ENCODE measurements at places on chromosomes 11 and 22.
A peak's percentile ranks its signal among the peaks of the same experiment; 100 is the strongest.

- H3K27me3 ChIP-seq = no peaks in the 10 kb centered on the region
- DNase-seq = no peak
- peaks cover 7% of the 10 kb centered on the region for H3K36me3 ChIP-seq
- no peak overlapping the region for H3K27ac ChIP-seq
- no peak overlapping the region for H3K4me3 ChIP-seq
- no peaks in the 10 kb centered on the region for H3K4me1 ChIP-seq
Observed at GRCh38 chr11:68891351-68891948, 12.2 kb downstream of the MRPL21 start.

GRCh38 chr22:48398181-48398905 lies 1429.3 kb downstream of the BRD1 start:
- no peaks in the 10 kb centered on the region for H3K4me1 ChIP-seq
- no peak for DNase-seq
- H3K4me3 ChIP-seq = no peak overlapping the region
- no peak overlapping the region for H3K27ac ChIP-seq

- no peaks in the 10 kb centered on the region for H3K27me3 ChIP-seq
- H3K27ac ChIP-seq = no peak overlapping the region
- H3K4me3 ChIP-seq = no peak overlapping the region
Observed at GRCh38 chr11:77345621-77346020, 44.1 kb upstream of the GDPD4 start.

- H3K4me3 ChIP-seq = no peak overlapping the region
- no peak overlapping the region for H3K27ac ChIP-seq
- H3K36me3 ChIP-seq = no peaks in the 10 kb centered on the region
- no peaks in the 10 kb centered on the region for H3K27me3 ChIP-seq
- DNase-seq = no peak
Observed at GRCh38 chr11:8381871-8382396, 118.3 kb upstream of the LMO1 start.

- no peaks in the 10 kb centered on the region for H3K4me1 ChIP-seq
- H3K4me3 ChIP-seq = no peak overlapping the region
- no peak overlapping the region for H3K27ac ChIP-seq
Observed at GRCh38 chr11:92441443-92441726, 216.8 kb downstream of the FAT3 start.

DNA sequence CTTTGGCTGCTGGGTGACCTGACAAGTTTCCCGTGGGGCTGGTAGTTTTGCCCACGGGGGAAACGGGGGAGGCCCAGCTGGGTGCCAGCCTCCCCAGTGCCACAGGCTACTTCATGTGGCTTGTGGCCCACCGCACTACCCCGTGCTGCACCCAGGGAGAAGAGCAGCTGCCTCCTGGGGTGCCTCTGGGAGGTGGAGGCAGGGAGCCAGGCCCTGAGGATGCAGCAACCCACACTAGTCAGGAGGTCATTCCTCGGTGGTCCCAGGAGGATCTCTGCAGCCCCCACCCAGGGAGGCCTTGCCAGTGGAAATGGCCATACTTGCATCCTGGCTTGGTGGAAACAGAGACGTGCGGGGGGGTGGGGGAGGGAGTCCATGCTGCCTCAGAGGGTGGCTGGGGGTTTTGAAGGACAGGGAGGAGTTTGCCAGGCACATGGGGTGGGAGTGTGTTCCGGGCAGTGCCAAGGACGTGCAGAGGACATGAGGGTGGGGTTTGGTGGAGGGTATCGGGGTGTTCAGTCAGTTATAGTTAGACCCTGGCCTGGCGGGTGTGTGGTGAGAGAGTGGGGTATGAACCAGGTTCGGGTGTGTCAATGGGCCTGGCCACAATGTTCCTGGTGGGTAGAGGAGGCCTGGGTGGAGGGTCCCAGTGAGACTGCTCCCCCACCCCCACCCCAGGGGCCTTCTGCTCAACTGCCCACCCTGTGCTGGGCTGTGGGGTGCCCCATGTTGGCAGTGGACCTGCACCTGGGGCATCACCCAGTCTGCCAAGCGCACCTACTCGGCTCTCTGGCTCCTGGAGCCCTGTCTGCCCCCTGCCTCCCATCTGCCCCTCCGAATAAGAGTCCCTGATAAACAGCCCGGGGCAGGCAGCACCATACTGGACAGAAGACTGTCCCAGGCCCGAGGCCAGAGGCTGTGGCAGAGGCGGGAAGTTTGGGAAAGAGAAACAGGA lies 3.8 kb downstream of the PIM3 start:
- peak overlapping the region; percentile 96 for H3K27ac ChIP-seq
- peak; percentile 19 for DNase-seq
- H3K36me3 ChIP-seq = peaks cover 14% of the 10 kb centered on the region
- H3K4me1 ChIP-seq = peaks cover 24% of the 10 kb centered on the region
- peak overlapping the region; percentile 99 for H3K4me3 ChIP-seq

- DNase-seq = no peak
- H3K4me1 ChIP-seq = no peaks in the 10 kb centered on the region
- no peaks in the 10 kb centered on the region for H3K36me3 ChIP-seq
Observed at GRCh38 chr11:43418197-43418596, 59.5 kb downstream of the TTC17 start.

- H3K27ac ChIP-seq = peak overlapping the region; percentile 90
- peak overlapping the region; percentile 70 for H3K4me3 ChIP-seq
- H3K4me1 ChIP-seq = peaks cover 5% of the 10 kb centered on the region
- no peaks in the 10 kb centered on the region for H3K27me3 ChIP-seq
Observed at GRCh38 chr11:416757-417621, 2.2 kb upstream of the SIGIRR start.

GRCh38 chr22:22576989-22577427 lies 17.9 kb upstream of the PRAME start:
- no peak for DNase-seq
- no peak overlapping the region for H3K4me3 ChIP-seq
- no peaks in the 10 kb centered on the region for H3K27me3 ChIP-seq
- H3K36me3 ChIP-seq = no peaks in the 10 kb centered on the region

GRCh38 chr22:30224161-30224857 lies 22.2 kb downstream of the LIF start:
- H3K27me3 ChIP-seq = no peaks in the 10 kb centered on the region
- no peaks in the 10 kb centered on the region for H3K36me3 ChIP-seq
- no peak overlapping the region for H3K27ac ChIP-seq
- no peak overlapping the region for H3K4me3 ChIP-seq
- no peak for DNase-seq
- H3K4me1 ChIP-seq = no peaks in the 10 kb centered on the region

DNA sequence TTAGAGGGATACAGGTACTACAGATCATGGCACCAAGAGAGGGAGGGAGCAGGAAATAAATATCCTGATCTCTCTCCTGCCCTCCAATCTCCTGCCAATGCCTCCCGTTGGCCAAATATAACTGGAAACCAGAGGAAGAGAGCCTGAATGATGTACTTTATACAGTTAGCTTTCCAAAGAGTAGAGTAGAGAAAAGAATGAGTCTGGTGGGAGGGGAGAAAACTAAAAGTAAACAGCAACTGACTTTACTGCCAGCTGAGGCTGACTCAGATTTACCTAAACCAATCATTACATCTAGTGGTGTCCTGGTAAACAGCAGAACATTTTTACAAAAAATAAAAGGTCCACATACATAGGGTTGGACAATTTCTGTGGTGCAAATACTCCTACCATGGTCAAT lies 5.1 kb downstream of the MPZL3 start:
- H3K27me3 ChIP-seq = no peaks in the 10 kb centered on the region
- H3K4me1 ChIP-seq = peaks cover under 1% of the 10 kb centered on the region
- no peak for DNase-seq

- no peaks in the 10 kb centered on the region for H3K27me3 ChIP-seq
- no peaks in the 10 kb centered on the region for H3K36me3 ChIP-seq
- no peak overlapping the region for H3K4me3 ChIP-seq
- H3K27ac ChIP-seq = no peak overlapping the region
- H3K4me1 ChIP-seq = no peaks in the 10 kb centered on the region
Observed at GRCh38 chr11:69686856-69687255, 11.7 kb upstream of the LTO1 start.

GRCh38 chr22:27299181-27300085 lies 502.1 kb downstream of the MN1 start:
- peaks cover 20% of the 10 kb centered on the region for H3K27me3 ChIP-seq
- H3K27ac ChIP-seq = no peak overlapping the region
- no peak for DNase-seq
- no peaks in the 10 kb centered on the region for H3K36me3 ChIP-seq

DNA sequence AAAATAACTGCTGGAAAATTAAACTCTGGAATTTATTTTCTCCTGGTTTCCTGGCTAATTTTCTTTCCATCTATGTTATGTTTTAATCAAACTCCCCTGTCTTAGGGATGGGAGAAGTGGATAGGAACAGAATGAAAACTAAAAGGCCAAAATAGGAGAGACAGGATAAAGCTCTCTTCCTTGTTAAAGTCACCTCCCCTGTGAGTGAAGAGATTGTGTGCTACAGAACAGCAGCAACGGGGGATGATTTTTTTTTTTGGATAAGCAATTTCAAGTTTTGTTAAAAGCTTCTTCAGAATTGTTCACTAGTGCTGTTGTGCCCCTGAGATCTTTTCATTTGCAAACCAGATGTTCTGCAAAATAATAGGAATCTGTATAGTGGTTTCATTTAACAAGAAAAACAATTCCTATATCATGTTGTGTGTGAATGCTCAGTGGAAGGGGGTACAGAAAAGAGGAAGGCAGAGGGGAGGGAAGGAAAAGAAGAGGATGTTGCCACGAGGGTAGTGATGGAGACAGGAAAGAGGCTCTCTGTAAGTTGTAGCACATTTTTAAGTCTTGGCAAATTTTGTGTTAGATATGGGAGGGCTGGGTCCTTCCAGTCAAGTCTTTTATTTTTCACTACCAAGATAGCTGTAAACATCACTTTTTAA lies 301.2 kb downstream of the CADM1 start:
- no peaks in the 10 kb centered on the region for H3K27me3 ChIP-seq
- no peak overlapping the region for H3K4me3 ChIP-seq
- H3K27ac ChIP-seq = no peak overlapping the region
- no peaks in the 10 kb centered on the region for H3K4me1 ChIP-seq
- no peak for DNase-seq

GRCh38 chr11:130315354-130315970 lies 745 bp upstream of the ZBTB44 start:
- no peaks in the 10 kb centered on the region for H3K4me1 ChIP-seq
- peak overlapping the region; percentile 85 for H3K4me3 ChIP-seq
- no peaks in the 10 kb centered on the region for H3K36me3 ChIP-seq
- no peaks in the 10 kb centered on the region for H3K27me3 ChIP-seq
- peak; percentile 57 for DNase-seq
- peak overlapping the region; percentile 87 for H3K27ac ChIP-seq

GRCh38 chr22:28268850-28269249 lies 349.8 kb upstream of the PITPNB start:
- no peaks in the 10 kb centered on the region for H3K4me1 ChIP-seq
- no peak overlapping the region for H3K4me3 ChIP-seq
- no peak overlapping the region for H3K27ac ChIP-seq
- no peaks in the 10 kb centered on the region for H3K27me3 ChIP-seq

DNA sequence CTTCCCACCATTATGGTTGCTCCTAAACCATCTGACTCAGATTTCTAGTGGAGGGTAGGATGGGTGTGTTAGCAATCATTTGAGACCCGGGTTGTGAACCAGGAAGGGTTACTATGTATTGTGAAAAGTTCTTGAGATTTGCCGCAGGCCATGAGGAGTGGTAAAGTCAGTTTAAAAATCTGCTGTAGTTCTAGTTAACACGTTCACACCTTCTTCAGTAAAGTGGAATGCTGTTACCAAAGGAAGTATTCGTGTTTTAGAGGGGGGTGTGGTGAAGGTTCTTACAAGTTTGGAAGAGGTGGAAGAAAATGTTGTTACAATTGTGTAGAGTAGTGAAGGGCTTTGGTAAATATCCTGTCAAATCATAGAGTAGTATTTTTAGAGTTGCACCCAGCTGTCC lies 2.6 kb downstream of the MTMR3 start:
- H3K36me3 ChIP-seq = no peaks in the 10 kb centered on the region
- H3K4me3 ChIP-seq = no peak overlapping the region
- DNase-seq = no peak
- H3K27ac ChIP-seq = no peak overlapping the region
- no peaks in the 10 kb centered on the region for H3K27me3 ChIP-seq

DNA sequence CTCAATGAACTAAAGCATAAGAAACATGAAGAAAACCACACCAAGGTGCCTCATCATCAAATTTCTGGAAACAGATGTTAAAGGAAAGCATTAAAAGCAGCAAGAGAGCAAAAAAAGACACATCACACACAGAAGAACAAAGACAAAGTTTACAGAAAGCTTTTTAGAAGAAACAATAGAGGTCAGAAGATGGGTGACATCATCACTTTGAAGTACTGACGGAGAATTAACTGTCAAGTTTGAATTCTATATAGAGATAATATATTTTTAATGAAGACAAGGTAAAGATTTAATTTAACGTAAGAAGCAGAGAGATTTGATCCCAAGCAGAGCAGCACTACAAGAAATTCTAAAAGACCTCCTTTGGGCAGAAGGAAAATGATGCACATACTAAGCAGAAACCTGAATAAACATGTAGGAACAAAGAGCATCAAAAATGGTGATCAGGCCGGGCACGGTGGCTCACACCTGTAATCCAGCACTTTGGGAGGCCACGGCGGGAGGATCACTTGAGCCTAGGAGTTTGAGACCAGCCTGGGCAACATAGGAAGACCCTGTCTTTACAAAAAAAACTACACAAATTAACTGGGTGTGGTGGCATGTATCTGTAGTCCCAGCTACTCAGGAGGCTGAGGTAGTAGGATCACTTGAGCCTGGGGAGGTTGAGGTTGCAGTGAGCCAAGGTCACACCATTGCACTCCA lies 63.3 kb upstream of the RTL6 start:
- H3K27ac ChIP-seq = no peak overlapping the region
- no peaks in the 10 kb centered on the region for H3K27me3 ChIP-seq
- no peaks in the 10 kb centered on the region for H3K36me3 ChIP-seq
- no peak for DNase-seq
- H3K4me1 ChIP-seq = no peaks in the 10 kb centered on the region
- no peak overlapping the region for H3K4me3 ChIP-seq

- H3K4me1 ChIP-seq = no peaks in the 10 kb centered on the region
- H3K36me3 ChIP-seq = no peaks in the 10 kb centered on the region
- no peak for DNase-seq
Observed at GRCh38 chr11:48036466-48036865, 56.1 kb downstream of the PTPRJ start.

- no peaks in the 10 kb centered on the region for H3K27me3 ChIP-seq
- no peak for DNase-seq
- no peak overlapping the region for H3K27ac ChIP-seq
- no peaks in the 10 kb centered on the region for H3K36me3 ChIP-seq
- H3K4me1 ChIP-seq = no peaks in the 10 kb centered on the region
Observed at GRCh38 chr22:42814215-42814614, 42.9 kb downstream of the ARFGAP3 start.

GRCh38 chr11:29214833-29215232 lies 802.0 kb downstream of the KCNA4 start:
- no peak overlapping the region for H3K27ac ChIP-seq
- H3K4me3 ChIP-seq = no peak overlapping the region
- no peak for DNase-seq
- no peaks in the 10 kb centered on the region for H3K4me1 ChIP-seq
- no peaks in the 10 kb centered on the region for H3K27me3 ChIP-seq

DNA sequence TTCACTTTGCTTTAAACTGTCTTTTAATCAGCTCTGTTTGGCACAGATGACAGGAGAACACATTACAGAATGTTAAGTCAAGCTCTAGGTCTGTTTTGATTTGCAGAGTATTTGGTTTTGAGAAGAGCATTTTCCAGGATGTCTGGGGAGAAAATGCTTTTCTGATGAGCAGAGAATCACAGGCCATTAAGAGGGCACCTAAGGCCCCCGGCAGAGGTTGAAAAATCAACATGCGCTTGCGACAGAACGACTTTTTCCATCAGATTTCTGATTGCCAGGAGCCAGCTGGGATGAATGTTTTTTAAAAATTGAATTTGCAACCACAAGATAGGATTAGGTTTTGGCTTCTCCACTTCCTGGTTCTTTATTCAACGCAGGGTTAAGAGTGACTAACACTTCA lies 304.5 kb downstream of the JRKL start:
- no peak for DNase-seq
- H3K4me1 ChIP-seq = no peaks in the 10 kb centered on the region
- no peak overlapping the region for H3K4me3 ChIP-seq
- no peaks in the 10 kb centered on the region for H3K27me3 ChIP-seq
- no peaks in the 10 kb centered on the region for H3K36me3 ChIP-seq

Data from colonic mucosa (tissue), 4 donors.